ENCODE measurements at places on chromosomes 4 and X. TPM values are rescaled to one million over a fixed set of nuclear protein-coding genes. Genes with fewer than 3 reads are reported as not detected.
A peak's percentile ranks its signal among the peaks of the same experiment; 100 is the strongest.

- no peak overlapping the region for H3K27ac ChIP-seq
- H3K4me1 ChIP-seq: peaks cover 6% of the 10 kb centered on the region
Observed at GRCh38 chr4:98572697-98573096, 85.7 kb downstream of the TSPAN5 start.

- no peaks in the 10 kb centered on the region for H3K27me3 ChIP-seq
- no peak for DNase-seq
- no peak overlapping the region for H3K4me3 ChIP-seq
- H3K27ac ChIP-seq: no peak overlapping the region
- H3K36me3 ChIP-seq: no peaks in the 10 kb centered on the region
Observed at GRCh38 chr4:141860974-141861373, 224.6 kb downstream of the IL15 start.

- H3K4me3 ChIP-seq: no peak overlapping the region
- H3K36me3 ChIP-seq: no peaks in the 10 kb centered on the region
- DNase-seq: no peak
- no peaks in the 10 kb centered on the region for H3K27me3 ChIP-seq
- no peak overlapping the region for H3K27ac ChIP-seq
Observed at GRCh38 chrX:132858018-132858417, 100.4 kb downstream of the HS6ST2 start.

GRCh38 chr4:95068818-95069478 is 311.2 kb downstream of the BMPR1B start:
- no peaks in the 10 kb centered on the region for H3K36me3 ChIP-seq
- no peak overlapping the region for H3K27ac ChIP-seq
- no peaks in the 10 kb centered on the region for H3K27me3 ChIP-seq
- no peak for DNase-seq
- no peak overlapping the region for H3K4me3 ChIP-seq

Gene TBX22
- not detected for total RNA-seq

- no peak for DNase-seq
- H3K4me1 ChIP-seq: no peaks in the 10 kb centered on the region
- no peaks in the 10 kb centered on the region for H3K27me3 ChIP-seq
- H3K4me3 ChIP-seq: no peak within 1 kb of the TSS
Observed at GRCh38 chr4:76007089-76007862, at the start of gene CXCL9. TSS of gene CXCL9 (minus strand) at chr4:76007509. CDS start at chr4:76007449, 60 bp downstream.

DNA sequence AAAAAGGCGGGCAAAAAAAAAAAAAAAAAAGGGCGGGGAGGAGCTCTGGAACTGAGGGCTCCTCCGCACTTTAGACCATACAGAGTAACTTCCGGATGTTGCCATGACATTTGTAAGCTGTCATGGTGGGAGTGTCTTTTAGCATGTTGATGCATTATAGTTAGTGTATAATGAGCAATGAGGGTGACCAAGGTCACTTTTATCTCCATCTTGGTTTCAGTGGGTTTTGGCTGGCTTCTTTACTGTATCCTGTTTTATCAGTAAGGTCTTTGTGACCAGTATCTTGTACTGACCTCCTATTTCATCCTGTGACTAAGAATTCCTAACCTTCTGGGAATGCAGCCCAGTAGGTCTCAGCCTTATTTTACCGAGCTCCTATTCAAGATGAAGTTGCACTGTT is 193.4 kb downstream of the UGT8 start:
- H3K27me3 ChIP-seq: no peaks in the 10 kb centered on the region
- DNase-seq: no peak
- H3K4me1 ChIP-seq: no peaks in the 10 kb centered on the region

DNA sequence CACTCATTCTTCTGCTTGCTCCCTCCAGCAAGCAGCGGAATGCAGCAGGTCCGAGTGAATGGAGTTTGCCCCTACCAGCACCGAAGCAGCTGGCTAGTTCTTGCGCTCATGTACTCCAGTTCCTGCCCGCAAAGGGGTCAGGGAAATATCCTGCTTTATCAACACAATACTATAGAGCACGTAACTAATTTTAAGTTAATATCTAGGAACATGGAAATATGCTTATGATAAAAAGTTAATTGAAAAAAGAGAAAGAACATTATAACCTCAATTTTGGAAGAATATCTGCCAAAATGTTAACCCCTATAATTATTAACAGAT is 195.6 kb downstream of the SNCA start:
- DNase-seq: no peak
- no peak overlapping the region for H3K27ac ChIP-seq
- H3K4me3 ChIP-seq: no peak overlapping the region
- no peaks in the 10 kb centered on the region for H3K36me3 ChIP-seq
- no peaks in the 10 kb centered on the region for H3K4me1 ChIP-seq

DNA sequence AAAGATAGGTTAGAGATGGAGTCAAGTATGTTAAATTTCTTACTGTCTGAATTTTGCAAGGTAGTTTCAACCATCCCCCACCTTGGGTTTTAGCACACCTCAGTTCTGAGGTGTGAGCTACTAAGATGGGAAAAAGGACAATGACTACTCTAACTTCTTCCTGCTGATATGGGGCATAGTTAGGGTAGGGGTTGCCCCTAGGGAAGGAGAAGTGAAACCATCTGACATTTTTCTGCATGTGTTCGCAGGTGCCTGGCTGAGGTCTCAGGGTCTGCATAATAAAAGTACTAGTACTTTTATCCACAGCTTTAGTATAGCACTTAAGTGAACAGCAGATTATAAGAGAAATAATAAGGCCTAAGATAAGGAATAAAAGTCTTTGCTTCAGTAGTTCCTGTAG is 129.5 kb upstream of the CYSLTR1 start:
- no peaks in the 10 kb centered on the region for H3K4me1 ChIP-seq
- H3K27me3 ChIP-seq: no peaks in the 10 kb centered on the region
- no peak overlapping the region for H3K27ac ChIP-seq
- H3K36me3 ChIP-seq: no peaks in the 10 kb centered on the region
- no peak for DNase-seq
- H3K4me3 ChIP-seq: no peak overlapping the region

Gene HERC6
- total RNA-seq: 1.2 TPM

DNA sequence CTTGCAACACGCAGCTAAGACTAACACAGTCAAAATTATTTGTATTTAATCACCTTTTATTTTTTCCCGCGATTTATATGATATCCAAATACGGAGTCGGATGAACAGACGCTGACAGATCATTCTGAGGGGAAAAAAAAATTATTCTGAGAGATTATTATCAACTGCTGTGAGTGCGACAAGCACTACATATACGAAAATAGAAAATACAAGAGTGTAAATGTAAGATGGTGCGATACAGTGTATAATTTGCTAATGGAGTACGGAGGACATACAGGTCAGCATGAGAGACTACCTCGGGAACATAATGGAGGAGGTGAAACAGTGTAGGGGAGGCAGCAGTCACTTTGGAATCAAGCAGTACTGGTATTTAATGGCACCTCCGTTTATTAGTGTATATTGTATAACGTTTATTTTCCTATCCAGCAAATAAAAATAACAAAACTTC is 2.8 kb upstream of the LIN54 start:
- no peaks in the 10 kb centered on the region for H3K36me3 ChIP-seq
- H3K4me3 ChIP-seq: peak overlapping the region; percentile 54

Gene DRP2
- total RNA-seq: not detected

- H3K27ac ChIP-seq: no peak overlapping the region
- H3K4me1 ChIP-seq: no peaks in the 10 kb centered on the region
Observed at GRCh38 chrX:3293251-3293650, 53.2 kb downstream of the MXRA5 start.

DNA sequence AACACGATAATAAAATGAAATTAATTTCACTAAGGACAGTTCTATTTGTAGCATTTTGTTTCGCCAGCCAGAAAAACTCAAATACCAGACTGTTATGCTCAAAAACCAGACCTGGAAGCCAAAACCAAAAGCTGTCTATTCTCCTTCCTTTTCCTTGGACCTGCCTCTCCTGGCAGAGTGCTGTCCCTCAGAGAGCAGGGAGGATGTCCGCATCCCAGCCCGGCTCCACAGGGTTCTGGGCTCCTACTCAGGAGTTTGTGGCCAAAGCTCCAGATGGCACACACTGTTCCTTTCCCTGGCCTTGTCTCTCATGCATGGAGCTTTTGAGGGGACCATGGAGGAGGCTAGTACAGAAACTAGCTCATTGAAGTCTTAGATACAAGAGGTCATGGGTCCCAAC is 41.9 kb upstream of the C1QTNF7 start:
- H3K27me3 ChIP-seq: no peaks in the 10 kb centered on the region
- no peak overlapping the region for H3K27ac ChIP-seq
- H3K4me3 ChIP-seq: no peak overlapping the region
- no peaks in the 10 kb centered on the region for H3K4me1 ChIP-seq
- peak; percentile 52 for DNase-seq

Gene RPA4
- total RNA-seq: not detected

DNA sequence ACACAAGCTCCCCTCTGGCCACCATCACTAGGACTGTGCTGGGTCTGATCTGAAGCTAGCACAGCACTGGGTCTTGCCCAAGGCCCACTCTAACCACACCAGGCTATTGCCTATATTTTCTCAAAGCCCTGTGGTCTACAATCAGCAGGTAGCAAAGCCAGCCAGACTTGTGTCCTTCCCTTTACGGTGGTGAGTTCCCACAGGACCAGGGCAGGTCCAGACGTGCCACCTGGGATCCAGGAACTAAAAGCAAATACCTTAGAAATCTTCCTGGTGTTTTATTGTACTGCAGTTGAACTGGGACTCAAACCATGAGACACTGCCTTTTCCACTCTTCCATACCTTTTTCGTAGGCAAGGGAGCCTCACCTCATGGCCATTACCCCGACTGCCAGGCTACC is 9.0 kb upstream of the MAGEC2 start:
- H3K4me1 ChIP-seq: no peaks in the 10 kb centered on the region
- no peaks in the 10 kb centered on the region for H3K27me3 ChIP-seq
- no peak overlapping the region for H3K27ac ChIP-seq
- no peak overlapping the region for H3K4me3 ChIP-seq
- H3K36me3 ChIP-seq: no peaks in the 10 kb centered on the region

GRCh38 chrX:98412058-98412457 is 1528.3 kb downstream of the RPA4 start:
- H3K27ac ChIP-seq: no peak overlapping the region
- H3K4me3 ChIP-seq: no peak overlapping the region
- no peaks in the 10 kb centered on the region for H3K36me3 ChIP-seq
- H3K4me1 ChIP-seq: no peaks in the 10 kb centered on the region
- DNase-seq: no peak
- no peaks in the 10 kb centered on the region for H3K27me3 ChIP-seq

Gene SPARCL1
- total RNA-seq: 300 TPM

DNA sequence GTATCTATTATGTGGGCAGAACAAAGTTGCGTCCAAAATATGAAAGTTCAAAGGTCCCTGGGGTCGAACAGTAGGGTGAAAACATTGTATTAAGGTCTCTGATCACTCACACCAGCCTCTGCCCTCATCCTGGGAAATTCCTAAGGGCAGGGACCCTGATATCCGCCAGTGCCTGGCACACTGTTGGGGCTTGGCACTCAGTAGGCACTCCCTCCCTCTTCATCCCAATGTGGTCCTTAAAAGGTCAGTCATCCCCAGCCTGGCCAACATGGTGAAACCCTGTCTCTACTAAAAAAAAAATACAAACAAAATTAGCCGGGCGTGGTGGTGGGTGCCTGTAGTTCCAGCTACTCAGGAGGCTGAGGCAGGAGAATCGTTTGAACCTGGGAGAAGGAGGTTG is 6.3 kb downstream of the NDUFB11 start:
- H3K36me3 ChIP-seq: no peaks in the 10 kb centered on the region
- no peaks in the 10 kb centered on the region for H3K4me1 ChIP-seq
- no peaks in the 10 kb centered on the region for H3K27me3 ChIP-seq
- H3K27ac ChIP-seq: no peak overlapping the region
- no peak overlapping the region for H3K4me3 ChIP-seq

DNA sequence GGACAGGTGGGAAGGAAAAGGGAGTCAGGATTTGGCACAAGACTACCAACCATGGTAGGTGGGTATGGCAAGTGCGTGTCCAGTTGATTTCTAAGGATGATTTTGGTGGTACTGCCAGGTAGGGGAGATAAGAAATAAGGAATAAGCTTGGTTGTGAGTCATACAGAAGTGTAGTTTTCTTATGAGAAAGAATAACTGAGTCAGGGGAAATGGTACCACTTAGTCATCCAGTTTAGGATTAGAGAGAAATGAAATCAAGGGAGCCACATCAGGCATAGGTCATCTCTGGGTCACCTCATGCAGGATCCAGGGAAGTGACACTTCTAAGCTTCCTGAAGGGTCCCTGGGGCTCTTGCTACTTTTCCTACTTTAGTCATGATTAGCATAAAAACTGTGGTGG is 107.1 kb upstream of the C1GALT1C1 start:
- H3K27ac ChIP-seq: no peak overlapping the region
- no peak overlapping the region for H3K4me3 ChIP-seq
- DNase-seq: no peak
- no peaks in the 10 kb centered on the region for H3K27me3 ChIP-seq

- H3K27me3 ChIP-seq: no peaks in the 10 kb centered on the region
- H3K36me3 ChIP-seq: no peaks in the 10 kb centered on the region
- H3K4me3 ChIP-seq: no peak overlapping the region
- H3K27ac ChIP-seq: no peak overlapping the region
Observed at GRCh38 chr4:163815776-163816175, 321.3 kb downstream of the TMA16 start.

DNA sequence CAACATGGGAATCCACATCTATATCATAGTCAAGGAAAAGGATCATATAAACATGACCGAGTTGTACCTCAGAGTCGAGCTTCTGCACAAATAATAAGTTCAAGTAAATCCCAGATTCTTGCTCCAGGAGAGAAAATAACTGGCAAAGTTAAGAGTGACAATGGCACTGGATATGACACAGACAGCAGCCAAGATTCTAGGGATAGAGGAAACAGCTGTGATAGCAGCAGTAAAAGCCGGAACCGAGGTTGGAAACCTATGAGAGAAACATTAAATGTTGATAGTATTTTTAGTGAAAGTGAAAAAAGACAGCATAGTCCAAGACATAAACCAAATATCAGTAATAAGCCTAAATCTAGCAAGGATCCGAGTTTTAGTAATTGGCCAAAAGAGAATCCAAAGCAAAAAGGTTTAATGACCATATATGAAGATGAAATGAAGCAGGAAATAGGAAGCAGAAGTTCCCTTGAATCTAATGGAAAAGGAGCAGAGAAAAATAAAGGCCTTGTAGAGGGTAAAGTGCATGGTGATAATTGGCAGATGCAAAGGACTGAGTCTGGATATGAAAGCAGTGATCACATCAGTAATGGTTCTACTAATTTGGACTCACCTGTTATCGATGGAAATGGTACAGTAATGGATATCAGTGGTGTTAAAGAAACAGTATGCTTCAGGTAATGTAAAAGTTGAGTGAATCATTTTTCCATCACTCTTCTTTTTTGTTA is 50.4 kb downstream of the FABP2 start:
- no peaks in the 10 kb centered on the region for H3K27me3 ChIP-seq
- H3K4me3 ChIP-seq: no peak overlapping the region
- H3K36me3 ChIP-seq: no peaks in the 10 kb centered on the region
- H3K4me1 ChIP-seq: peaks cover 4% of the 10 kb centered on the region
- DNase-seq: no peak
- peak overlapping the region; percentile 13 for H3K27ac ChIP-seq

DNA sequence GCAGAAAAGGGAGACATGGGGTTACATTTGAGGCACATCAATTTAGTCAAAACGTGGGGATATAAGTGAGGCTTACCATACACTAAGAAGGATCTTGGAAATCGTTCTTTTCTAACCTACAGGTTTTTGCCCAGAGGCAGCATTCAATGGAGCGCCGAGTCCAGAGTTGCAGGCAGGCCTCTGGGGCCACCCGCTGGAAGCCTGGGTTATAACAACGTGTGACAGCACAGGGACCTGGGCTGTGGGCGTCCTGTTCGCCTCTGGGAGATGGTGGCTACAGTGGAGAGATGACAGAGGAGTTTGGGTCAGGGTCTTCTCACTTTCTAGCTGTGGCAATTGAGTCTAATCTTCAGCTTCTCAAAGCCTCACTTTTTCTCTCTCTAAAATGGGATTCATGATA is 53.9 kb downstream of the ENPP6 start:
- no peak overlapping the region for H3K27ac ChIP-seq
- no peak for DNase-seq
- no peak overlapping the region for H3K4me3 ChIP-seq
- H3K4me1 ChIP-seq: no peaks in the 10 kb centered on the region

Data from gastrocnemius medialis (tissue), 4 donors.